Activated naive CD4-positive, alpha-beta T cell (primary cell): ENCODE measurements at places on chromosomes 6 and 20.

DNA sequence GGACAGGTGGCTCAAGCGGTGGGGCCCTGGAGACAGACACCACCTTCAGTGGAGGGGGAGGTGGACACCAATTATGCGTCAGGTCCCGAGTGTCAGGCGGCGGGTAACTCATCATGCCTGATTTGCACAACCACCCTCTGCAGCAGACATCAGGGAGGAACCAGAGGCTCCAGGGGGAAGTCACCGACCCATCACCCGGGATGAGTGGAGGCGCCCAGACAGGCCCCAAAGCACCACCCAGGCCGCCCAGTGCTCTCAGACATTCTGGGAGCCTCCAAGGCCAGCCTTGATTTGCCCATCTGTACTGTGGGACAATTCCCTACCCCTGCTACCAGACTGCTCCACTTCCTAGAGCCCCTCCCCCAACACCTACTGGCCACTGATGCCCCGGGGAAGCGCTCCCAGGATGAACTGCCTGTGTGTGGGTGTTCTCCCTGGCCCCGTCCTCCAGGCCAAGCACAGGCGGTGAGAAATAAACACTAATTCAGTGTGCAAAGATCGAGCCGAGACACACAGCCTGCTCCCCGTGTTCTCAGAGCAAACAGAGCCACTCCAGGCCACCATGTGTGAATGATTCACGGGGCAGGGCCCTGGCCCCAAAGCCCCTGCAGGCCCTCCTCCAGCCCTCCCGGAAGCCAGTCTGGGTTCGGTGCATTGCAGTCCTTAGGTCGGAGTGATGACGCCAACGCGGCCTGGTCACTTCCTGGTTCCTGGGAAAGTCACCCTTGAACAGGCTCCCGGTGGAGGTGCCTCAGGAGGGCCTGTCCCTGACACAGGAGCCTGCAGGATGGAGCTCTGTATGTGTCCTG lies 107.2 kb downstream of the ASXL1 start:
- no peak for DNase-seq

DNA sequence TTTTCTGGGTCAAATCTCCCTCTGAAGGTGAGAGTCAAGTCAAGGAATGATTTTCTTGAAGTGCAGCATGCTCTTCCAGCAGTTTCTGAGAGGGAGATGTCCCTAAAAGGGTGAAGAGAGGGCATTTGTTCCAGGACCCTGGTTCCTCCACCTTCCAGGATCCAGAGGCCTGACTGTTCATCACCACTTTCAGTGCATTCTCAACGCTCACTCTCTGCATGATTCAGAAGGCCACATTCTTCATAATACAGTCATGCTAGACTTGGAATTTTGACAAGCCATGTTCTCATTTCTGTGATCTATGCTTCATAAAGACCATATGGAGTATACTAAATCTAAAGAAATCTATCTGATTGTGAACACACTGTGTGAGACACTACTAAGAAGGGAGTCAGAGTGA lies 85.1 kb downstream of the PDE7B start:
- DNase-seq = no peak

DNA sequence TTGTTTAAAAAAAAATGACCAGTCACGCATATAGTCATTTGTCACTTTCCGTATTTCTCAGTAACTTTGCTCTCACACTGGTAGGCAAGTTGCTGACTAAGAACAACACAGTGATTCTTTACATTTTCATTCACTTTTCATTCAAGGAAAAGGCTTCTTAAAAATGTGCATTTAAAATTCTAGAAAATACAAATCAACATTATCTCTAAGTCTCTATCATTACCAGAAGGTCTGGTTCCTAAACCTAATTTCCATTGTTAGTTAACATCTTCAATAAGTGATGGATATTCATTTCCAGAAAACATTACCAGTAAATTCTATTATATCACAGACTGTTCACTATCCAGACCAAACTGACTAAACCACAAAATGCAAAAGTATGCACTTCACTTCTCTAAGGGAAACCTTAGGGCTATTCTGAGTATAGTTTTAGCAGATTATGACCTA lies 115.3 kb downstream of the AHI1 start:
- no peak for DNase-seq

- no peak for DNase-seq
Observed at GRCh38 chr6:157711060-157711459, 112.0 kb upstream of the SNX9 start.

GRCh38 chr6:155883741-155884140 lies 428.1 kb upstream of the NOX3 start:
- no peak for DNase-seq

DNA sequence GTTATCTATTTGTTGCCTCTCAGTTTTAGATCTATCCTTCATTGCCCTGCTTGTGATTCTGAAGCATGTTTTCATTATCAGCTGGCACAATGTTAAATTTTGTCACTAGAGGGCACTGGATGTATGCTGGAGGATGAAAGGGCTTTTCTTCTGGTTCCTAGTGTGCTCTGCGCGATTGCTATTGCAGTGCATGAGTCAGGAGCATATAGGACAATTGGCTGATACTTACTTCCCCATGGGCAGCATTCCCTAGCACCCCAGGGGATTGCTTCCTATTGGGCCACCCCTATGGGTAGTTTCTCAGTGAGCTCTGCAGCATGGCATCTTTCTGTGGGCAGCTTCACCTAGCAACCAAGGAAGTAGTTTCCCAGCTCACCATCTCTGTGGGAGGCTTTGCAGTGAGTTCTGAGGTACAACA lies 280.3 kb upstream of the SYNCRIP start:
- DNase-seq = no peak

DNA sequence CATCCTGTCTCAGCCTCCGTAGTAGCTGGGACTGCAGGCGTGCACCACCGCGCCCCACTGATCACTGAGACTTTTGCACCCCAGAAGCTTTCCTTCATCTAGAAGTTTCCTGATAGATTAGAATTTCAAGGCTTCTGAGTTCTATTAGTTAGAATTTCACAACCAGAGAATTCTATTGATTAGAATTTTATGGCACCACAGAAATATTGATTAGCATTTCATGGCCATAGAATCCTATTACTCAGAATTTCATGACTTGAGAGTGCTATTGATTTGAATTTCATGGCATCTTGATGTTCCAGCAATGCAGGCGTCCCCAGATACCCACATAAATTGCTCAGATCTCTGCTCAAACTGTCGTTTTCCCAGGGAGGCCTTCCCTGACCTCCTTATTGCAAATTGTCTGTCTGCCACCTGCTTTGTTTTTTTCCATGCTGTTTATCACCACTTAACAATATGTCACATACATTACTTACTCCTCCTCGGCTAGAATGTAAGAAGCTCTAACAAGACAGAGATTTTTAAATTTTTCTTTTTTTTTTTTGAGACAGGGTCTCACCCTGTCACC lies 16.9 kb upstream of the CBFA2T2 start:
- DNase-seq = no peak

DNA sequence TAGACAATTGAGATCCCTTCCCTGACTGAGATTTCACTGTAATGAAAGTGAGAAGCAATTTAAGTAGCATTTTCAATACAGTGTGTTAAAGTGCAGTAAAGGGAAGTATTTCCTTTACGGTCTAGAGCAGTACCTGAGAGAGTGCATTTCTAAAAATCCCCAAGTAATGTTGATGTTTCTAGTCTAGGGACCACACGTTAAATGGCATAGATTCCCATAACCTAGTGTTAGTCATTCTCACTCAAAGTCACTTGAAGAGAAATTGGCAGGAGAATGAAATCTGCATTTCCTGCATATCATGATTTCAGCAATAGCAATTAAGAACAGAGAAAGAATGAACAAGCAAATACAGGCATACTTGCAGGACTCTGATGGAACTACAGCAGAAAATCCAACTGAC lies 67.9 kb downstream of the CGA start:
- DNase-seq = no peak

DNA sequence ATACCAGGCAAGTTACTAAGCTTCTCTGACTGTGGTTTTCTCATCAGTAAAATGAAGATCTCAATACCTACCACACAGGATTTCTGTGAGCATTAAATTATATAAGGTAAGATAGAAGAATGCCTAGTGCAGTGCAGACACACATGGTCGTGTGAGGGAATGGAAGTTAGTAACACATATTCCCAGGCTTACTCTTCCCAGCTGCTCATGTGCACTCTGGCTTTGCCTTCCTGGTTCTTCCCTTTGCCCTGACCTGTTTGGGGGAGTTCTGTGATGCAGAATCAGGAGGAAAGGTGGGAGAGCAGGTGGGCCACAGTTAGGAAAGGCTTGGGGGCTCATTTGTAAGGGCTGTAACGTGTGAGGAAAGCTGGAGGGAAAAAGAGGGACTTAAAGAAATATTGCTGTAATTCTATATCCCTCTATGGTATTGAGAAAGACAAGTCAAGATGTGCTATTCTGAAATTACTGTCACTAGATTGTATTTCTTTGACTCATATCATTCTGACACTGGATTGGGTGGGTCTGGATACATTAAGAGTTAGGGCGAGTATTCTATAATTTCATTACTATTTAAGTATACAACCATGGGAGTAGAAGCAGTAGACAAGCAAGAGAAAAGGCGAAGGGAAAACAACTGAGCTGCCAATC lies 47.7 kb downstream of the FYN start:
- DNase-seq = no peak

DNA sequence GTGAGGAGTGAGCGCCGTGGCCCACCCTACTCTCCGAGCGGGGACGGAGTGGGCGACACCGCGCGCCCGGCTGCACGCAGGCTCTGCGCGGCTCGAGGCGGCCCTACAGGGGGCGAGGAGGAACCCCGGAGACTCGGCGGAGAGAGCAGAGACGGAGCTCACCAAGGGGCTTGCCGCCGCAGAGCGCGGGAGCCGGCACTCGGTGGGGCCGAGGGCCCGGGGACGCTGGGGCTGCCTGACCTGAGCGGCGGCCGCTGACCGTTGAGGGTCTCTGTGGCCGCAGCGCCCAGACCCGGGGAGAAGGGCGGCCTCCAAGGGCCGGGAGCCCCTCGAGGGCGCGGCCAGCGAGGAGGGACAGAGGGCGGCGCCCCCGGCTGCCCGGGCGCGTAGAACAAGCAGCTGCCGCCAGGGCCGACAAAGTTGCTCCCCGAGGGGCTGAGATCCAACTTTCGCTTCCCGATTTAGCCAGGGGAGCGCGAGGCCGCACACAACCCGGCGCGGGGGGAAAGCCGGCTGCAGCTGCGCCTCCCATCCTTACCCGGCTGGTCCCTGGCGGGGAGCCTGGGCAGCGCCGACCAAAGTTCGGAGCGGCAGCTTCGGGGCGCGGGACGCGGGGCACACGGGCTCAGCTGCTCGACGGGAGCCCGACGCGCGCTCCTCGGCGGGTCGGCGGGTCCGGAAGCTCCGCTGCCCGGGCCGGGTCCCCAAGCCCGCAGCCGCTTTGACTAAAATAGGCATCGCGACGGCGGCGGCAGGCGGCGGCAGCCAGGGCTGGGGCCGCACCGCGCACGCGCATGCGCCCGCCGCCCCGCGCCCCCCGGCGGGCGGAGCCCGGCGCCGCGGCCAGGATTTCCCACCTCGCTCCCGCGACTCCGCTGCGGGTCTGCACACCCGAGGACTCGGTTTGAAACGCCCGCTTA lies 43.1 kb downstream of the POPDC3 start:
- no peak for DNase-seq

DNA sequence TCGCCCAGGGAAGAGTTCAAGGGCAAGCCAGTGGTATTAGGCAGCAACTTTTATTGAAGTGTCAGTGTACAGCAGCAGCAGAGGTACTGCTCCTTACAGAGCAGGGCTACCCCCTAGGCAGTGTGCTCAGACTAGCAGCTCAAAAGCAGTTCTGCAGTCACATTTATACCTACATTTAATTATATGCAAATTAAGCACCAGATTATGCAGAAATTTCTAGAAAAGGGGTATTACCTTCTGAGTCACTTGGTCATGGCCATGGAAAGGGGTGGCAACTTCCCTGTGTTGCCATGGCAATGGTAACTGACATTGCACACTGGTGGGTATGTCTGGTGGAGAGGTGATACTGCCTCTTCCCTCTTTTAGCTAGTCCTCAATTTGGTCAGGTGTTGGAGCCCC lies 2.1 kb upstream of the ZKSCAN4 start:
- DNase-seq = no peak
